ENCODE measurements at places on chromosomes 5 and 9.
A peak's percentile ranks its signal among the peaks of the same experiment; 100 is the strongest.

GRCh38 chr9:128894764-128895163 is 12.8 kb downstream of the LRRC8A start:
- no peak for DNase-seq

GRCh38 chr9:33341182-33341581 is 50.9 kb downstream of the NFX1 start:
- no peak for DNase-seq

GRCh38 chr9:134984372-134985265 is 66.9 kb upstream of the FCN1 start:
- no peak for DNase-seq

GRCh38 chr5:39459071-39459470 is 34.3 kb upstream of the DAB2 start:
- DNase-seq, result no peak

DNA sequence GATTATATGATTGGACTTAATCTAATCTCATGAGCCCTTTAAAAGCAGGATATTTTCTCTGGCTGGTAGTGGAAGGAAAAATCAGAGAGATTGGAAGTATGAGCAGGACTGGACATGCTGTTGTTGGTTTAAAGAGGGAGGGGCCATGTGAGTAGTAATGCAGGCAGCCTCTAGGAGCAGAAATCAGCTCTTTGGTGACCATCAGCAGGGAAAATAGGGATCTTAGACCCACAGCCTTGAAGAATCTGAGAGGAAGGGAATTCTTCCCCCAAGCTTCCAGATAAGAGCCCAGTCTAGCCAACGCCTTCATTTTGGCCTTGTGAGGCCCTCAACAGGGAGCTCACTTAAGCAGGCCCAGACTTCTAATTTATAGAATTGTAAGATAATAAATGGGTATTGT is 9.5 kb downstream of the SH3GL2 start:
- DNase-seq, result no peak

- no peak for DNase-seq
These were observed 37.7 kb downstream of the TSSK1B start for GRCh38 chr5:113397046-113397445.

GRCh38 chr5:103260951-103261350 is 2.4 kb downstream of the MACIR start:
- DNase-seq, result no peak

DNA sequence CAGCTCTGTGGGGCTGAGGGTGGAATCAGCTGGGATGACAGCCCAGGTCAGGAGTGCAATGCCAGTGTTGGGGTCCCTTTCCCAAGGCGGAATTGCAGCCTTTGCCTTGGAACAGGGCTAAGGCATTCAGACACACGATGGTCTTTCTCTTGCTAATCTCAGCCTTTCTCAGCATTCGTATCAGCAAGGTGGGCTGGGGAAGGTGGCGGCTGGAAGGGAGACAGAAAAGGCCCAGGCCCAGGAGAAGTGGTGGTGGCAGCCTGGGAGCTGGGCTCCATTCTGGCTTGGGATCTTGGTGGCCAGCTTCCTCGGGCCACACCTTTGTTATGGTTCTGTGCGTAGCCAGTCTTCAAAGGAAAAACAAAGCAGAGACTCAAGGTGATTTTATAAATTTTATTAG is 1.1 kb upstream of the ARHGEF28 start:
- DNase-seq, result no peak

DNA sequence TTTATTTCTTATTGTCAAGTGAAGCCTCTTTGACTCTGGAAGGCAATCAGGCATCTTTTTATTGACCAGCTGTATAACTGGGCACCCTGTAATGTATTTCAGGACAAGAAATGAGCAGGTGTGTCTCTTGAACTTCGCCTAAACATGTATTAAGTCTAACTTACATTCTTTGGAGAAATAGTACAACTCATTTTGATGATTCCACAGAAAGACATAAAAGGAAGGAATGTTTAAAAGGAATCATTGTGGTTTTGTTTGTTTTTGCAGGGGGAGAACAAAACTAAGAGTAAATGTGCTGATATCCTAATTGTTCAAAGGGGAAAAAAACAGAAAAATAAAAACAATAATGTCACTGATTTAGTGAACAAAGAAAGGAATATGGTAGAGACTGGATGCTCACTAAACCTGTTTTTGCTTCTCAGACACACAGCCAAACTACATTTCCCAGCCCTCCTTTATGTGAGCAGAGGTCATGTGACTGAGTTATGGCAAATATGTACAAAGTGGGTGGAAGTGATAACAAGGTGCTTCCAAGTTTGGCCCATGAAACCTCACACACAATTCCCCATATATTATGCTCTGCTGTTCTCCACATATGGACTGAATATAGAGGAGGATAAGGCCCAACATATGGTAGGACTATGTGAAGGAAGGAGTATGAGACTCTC is 150.6 kb upstream of the ACOT12 start:
- DNase-seq, result no peak

- DNase-seq, result no peak
These were observed 135.6 kb upstream of the IRX4 start for GRCh38 chr5:2018390-2018724.

DNA sequence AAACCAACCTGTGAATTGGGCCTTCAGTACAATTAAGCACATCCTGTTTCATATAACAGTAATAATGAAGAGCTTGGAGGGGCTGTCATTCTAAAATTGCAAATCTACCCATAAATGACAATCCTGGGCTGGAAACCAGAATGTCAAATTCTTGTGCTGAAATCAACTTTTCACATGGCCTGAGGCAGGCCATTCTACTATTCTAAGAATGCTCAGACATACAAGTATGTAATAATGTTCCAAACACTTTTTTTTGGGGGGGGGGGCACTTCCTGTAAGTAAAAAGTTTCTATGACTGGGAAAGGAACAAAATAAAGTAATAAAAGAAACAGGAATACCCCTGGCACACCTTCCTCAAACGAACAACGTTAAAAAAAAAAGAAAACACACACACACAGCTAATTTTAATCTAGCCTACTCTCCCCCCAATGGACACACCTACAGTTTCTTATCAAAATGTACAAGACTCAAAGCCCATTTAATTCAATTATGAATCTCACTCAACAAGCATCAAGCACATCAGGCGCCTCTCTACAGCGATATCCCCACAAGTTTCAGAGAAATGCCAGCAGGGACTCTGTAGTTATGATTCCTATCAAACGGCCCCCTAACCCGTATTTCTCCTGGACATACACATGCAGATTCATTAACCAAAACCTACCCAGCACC is 1.4 kb downstream of the ETF1 start:
- DNase-seq, result no peak

- no peak for DNase-seq
These were observed 510.0 kb downstream of the ACTL7B start for GRCh38 chr9:108345826-108346225.

- no peak for DNase-seq
These were observed 362.7 kb upstream of the RFX3 start for GRCh38 chr9:3888497-3888858.

DNA sequence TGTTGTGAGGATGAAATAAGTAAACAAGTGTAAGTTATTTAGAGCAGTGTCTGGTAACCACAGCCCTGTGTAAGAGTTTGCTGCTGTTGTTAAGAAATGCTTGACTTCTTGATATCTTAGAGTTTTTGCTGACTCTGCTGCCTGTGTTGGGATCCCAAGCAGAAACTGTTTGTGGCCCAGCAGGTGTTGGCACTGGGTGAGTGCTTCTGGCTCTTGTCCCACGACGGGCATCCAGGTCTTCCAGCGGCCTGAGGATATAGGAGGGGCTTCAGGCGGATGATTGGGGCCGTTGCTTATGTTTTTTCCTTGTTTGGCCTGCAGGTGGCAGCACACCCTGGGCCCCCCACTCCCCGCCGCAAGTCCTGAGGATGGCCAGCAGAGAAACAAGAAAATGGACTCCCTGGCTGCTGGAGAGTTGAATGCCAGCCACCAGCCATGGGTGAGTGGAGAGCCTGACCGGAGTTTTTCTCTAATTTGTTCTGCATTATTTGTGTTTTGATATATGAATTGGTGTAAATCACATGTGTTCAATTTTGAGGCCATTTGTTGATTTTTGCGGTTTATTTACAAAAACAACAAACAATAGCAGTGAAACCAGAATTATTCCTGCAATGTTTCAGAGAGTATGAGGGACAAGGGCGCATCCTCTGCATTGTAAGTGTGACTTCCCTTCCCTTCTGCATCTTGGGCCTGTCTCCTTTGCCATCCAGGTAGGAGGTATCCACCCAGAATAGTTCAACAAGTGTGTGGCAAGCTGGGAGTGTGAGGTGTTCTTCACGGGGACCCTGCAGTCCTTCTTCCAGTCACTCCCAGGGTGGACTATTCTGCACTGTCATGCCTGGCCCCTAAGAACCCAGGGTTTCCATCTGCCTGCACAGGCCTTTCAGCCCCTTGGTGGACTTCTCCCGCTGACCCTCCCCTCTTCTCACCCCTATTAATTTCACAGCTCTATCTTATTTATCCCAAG is 50.3 kb downstream of the SLC22A5 start:
- peak; percentile 63 for DNase-seq

DNA sequence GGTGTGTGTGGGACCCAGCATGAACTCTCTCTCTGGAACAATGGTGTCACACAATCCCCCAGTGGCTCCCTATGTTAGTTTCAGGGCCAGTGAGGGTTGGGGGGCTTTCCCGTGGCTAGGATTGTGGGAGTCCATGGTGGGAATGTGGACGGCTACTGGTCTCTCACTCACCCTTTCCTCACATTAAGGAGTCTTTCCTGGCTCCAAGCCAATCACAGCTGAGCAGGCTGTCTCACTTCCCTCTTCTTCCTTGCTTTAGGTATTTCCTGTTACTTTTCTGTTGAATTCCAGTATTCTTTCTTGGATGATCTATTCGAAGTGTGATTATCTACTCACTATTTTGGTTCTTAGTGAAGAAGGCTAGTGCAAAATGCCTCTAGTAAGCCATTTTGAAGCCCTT is 324.4 kb upstream of the MPDZ start:
- no peak for DNase-seq

DNA sequence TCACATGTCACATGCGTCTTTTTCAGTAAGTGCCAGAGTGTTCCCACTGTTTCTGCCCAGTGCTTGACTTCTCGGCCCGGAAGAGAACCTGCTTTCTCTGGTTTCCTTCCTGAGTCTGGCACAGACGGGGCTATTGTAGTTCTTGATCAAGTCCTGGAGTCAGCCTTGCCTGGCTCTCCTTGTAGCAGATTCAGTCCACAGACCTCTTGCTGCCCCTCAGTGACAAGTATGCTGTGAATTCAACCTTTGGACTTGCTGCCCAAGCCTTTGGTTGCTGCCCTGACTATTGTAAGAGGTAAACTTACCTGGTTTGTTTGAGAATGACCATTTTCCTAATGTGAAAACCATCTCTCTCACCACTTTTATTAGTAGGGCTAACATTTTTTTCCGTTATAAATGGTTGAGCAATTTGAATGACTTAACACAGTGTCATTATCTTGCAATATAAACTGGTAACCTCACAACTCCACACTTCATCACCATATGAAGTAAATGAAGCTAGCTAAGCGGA is 24.7 kb downstream of the ZBTB34 start:
- DNase-seq, result no peak

- no peak for DNase-seq
These were observed 17.1 kb upstream of the GLIPR2 start for GRCh38 chr9:36119476-36119875.

GRCh38 chr5:115532517-115532916 is 12.1 kb downstream of the FEM1C start:
- no peak for DNase-seq

GRCh38 chr5:111756581-111757354 is at the start of gene NREP:
NREP (minus strand) TSS chr5:111757194; CDS start chr5:111755772, 1,422 bp downstream.
- DNase-seq, result no peak

DNA sequence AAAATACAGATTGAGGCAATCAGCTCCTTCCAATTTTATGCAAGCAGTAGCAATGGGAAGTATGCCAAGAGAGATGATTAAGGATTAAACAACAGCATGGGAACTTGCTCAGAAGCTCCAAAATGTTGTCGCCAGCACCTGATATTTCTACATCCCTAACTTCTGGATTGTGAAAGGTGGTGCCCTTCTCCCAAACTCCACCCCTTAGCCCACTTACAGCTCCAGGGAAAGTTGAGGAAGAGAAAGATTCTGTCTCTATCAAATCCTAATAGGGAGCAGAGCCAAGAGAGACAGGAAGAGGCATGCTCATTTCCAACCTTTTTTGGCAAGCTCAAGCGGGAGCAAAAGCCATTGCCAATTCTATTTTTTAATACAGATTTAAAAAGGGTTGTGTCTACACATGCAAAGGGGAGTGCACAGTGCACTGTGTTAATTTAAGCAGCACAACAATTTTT is 92.4 kb upstream of the NR3C1 start:
- no peak for DNase-seq

DNA sequence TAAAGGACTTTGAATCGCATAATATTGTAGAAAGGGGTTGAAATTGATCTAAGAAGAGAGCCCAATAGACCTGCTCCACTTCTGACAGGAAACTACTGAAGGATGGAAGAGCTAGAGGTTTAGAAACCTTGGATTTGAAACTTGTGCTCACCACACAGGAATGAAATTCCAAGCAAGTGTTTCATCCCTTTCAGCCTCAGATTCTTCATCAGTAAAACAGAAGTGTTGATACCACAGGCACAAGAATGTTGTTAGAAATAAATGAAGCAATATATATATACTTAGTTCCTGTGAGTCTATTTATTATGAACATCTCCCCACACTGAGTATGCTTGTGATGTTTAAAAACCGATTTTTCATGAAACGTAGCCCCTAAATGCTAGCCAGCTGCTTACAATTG is 43.8 kb downstream of the PRRC1 start:
- no peak for DNase-seq

GRCh38 chr5:9282211-9282610 is 263.7 kb downstream of the SEMA5A start:
- DNase-seq, result no peak

- DNase-seq, result no peak
These were observed 55.1 kb downstream of the MEGF9 start for GRCh38 chr9:120659209-120659608.

GRCh38 chr9:35114113-35114839 is 1.4 kb downstream of the ATOSB start:
- DNase-seq, result peak; percentile 19

DNA sequence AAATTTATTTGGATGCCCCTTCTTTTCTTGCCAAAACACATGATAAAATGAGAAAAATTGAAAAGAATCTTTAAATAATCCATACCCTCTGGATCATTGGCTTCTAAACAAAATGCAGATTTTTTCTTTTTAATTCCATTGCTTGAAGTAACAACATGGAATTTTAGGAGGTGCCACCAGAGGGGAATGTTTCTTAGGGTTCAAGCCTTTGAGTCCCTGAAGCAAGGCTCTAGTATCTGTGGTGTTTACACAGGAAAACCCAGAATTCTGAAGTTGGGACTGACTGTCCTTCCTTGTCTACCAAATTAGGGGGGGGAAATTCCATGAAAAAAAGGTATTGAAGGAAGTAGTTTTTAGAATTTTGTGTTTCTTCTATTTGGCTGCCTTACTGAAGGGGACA is 69.4 kb downstream of the LMNB1 start:
- no peak for DNase-seq

DNA sequence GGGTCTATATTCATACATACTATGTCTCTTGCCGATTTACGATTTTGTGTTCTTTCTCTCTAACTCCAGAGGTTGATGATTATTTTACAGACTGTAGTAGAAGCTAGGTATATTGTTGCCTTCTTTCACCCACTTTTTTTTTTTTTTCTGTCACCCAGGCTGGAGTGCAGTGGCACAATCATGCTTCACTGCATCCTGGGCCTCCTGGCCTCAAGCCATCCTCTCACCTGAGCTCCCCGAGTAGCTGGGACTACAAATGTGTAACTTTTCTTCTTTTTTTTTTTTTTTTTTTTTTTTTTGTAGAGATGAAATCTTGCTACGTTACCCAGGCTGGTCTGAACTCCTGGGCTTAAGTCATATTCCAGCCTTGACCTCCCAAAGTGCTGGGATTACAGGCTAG is 96.2 kb downstream of the CHSY3 start:
- no peak for DNase-seq

GRCh38 chr5:170479484-170479883 is 24.3 kb upstream of the KCNIP1 start:
- DNase-seq, result no peak
